AML-193 (cell line): ENCODE measurements at places on chromosomes 12 and 14.

GRCh38 chr12:70427611-70428010, 61.5 kb downstream of the KCNMB4 start:
- DNase-seq: no peak

DNA sequence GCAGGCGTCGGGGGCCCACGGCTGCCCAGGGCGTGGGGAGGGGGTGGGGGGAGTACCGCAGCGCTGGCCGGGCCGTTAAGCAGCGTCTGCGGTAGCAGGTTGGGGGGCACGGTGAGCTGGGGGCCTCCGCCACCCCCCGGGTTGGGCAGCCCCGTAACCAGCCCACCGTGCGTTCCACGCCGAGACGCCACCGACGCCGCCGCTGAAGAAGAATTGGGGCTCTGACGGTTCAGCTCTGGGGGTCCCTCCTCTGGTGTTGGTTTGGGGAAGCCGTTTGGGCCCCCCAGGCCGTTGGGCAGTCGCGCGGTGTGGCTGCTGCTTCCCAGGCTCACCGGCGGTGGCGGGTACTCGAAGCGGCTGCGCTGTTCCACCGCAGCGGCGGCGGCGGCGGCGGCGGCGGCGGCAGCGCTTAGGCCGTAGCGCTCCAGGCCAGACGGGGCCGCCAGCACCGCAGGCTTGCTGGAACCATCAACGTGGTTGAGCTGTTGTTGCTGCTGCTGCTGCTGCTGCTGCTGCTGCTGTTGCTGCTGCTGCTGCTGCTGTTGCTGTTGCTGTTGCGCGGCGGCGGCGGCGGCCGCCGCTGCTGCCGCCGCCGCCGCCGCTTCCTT, 1.5 kb downstream of the IRF2BPL start:
- peak; percentile 15 for DNase-seq

DNA sequence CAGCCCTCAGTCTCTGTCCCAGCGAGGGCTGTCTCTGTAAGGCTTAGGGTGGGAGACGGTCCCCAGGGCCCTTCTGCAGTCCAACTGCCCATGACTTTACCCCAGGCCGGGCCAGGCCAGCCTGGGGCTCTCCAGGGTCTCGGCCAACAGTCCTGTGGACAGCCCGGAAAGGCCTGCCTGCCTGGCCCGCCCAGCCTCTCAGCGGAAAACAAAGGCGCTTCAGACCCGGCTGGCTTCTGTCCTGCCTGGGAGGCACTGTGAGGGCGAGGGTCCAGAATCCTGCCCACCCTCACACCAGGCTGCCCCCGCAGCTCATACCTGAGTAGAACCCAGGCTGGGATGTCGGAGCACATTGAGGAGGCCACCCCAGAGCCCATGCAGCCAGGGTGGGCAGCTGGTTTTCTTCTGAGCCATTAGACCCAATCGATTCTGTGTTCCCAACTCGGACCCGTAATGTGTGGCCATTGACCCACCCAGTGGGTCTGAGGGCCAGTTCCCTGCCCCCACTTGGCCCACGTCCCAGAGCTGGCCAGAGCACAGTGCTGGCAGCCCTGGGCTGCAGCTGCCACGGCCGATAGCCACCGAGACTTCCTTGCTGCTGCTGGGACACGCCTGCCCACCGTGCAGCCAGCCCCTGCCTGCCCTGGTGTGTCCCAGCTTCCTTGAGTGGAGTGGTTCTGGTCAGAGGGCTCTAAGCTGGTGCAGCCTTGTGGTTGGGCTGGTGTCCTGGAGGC, 1.6 kb downstream of the CRIP2 start:
- no peak for DNase-seq

GRCh38 chr12:113820842-113821241, 145.3 kb downstream of the RBM19 start:
- no peak for DNase-seq

DNA sequence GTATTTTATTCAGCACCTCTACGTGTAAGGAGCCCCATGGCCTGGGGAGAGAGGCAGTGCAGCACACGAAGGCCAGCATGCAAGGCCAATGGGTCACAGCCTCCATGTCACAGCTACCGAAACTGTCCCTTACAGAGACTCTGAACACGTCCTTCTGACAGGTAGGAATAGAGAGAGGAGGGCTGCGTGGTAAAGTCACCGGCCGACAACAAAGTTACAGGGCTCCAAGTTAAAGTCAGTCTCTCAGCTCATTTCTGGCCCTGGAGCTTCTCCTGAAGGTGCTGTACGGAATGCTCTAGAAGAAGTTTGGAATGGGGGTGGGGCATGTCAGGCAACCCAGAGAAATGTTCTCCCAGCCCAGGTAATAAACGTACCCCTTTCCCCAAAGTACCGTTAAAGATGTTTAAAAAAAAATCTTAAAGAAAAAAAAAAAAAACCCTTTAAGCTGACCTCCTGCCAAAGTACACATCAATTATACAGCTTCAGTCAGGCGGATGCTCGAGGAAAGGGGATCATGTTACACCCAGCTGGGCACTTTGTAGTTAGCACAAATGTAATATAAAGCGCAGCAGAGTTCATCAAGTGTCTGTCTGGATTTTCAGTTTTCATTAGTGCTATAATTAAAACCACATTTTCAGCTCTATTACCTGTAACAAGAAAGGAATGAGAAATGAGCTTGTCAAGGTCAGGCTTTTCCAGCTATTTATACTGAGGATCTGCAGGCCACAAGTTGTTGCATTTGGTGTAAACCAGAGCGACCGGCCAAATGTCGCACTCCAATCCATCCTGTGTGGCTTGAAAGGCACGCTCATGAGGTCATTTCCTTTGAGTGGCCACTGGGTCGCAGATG, 53.3 kb upstream of the CDKN3 start:
- no peak for DNase-seq

DNA sequence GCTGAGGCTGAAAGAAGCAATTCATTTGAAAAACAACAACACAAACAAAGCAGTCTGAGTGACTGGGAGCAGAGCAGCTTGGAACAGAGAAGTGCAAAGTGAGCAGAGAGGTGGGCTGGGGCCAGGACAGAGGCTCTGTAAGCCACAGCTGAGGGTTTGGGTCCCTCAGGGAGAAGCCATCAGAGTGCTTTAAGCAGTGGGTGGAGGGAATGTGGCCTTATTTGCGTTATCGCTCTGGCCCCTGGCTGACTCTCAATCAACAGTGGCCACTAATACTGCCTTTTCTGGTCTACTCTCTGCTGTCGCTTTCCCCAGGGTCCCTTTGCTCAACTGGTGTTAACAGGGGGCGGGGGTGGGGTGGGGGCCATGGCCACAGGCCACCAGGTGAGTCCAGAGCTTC, 44.2 kb downstream of the IRF2BPL start:
- DNase-seq: no peak

- DNase-seq: no peak
Observed at GRCh38 chr14:93146119-93146518, 30.4 kb upstream of the ITPK1 start.

- DNase-seq: no peak
Observed at GRCh38 chr12:47854531-47854930, 34.8 kb upstream of the HDAC7 start.

- DNase-seq: peak; percentile 49
Observed at GRCh38 chr14:53306267-53306721, 153.2 kb upstream of the DDHD1 start.

GRCh38 chr14:37709419-37710195, 114.2 kb downstream of the TTC6 start:
- no peak for DNase-seq

DNA sequence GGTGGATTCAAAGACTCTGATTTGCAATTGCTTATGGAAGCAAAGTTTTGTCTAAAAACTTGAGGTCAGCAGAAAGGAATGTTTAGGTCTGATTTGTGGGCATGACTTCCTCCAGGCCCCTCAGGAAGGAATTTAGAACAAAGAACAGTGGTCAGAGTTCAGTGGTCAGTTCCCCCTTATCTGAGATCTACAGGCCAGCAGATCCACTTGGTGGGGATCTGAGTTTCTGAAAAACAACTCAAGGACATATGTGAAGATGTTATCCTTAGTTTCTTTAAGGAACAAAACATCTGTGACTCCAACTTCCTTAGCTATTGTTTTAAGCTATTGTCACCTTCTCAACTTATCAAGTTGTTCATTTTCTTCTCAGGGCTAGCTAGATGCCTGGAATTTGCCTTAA, 28.0 kb upstream of the NAA30 start:
- no peak for DNase-seq

- no peak for DNase-seq
Observed at GRCh38 chr14:71956920-71957563, 24.8 kb downstream of the RGS6 start.

DNA sequence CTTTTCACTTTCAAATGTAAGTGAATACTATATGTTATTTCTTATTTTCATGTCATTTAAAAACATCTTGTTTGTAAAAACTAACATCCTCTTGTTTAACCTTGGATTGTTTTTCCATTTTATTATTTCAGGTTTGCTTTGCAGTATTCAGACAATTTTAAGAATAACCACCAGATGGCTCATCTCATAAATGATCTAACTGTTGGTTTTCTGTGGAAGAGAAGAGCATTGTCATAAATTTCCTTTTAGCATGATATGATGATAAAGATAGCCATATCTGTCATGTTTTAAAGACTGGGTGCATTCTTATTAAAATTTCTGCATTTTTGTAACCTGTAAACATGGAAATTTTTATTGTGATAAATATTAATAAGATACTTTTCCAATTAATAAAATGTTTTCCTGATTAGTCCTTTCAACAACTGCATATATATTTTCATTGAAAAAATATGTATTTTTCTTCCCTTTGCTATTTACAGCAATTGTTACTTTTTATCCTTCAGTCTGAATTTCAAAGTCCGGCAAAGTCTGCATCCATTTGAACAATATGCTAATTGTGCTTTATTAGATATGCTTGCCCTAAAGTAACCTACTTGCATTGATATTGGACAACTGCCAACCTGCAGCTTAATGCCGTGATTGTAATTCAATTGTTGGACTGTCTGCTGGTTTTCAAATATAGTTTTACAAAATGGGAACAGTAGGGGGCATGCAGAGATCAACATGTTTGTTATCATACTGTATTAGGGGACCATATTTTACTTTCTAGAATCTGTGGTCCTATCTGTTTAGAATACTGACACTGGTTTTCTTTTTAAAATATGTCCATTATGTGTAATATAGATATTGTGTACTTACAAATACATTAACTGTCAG, 163.4 kb downstream of the GARIN6 start:
- DNase-seq: peak; percentile 6

GRCh38 chr12:32819424-32819823, 63.7 kb upstream of the YARS2 start:
- no peak for DNase-seq

GRCh38 chr12:58309806-58310205, 368.4 kb downstream of the ATP23 start:
- no peak for DNase-seq

GRCh38 chr14:96105089-96105925, 66.1 kb downstream of the C14orf132 start:
- DNase-seq: no peak

DNA sequence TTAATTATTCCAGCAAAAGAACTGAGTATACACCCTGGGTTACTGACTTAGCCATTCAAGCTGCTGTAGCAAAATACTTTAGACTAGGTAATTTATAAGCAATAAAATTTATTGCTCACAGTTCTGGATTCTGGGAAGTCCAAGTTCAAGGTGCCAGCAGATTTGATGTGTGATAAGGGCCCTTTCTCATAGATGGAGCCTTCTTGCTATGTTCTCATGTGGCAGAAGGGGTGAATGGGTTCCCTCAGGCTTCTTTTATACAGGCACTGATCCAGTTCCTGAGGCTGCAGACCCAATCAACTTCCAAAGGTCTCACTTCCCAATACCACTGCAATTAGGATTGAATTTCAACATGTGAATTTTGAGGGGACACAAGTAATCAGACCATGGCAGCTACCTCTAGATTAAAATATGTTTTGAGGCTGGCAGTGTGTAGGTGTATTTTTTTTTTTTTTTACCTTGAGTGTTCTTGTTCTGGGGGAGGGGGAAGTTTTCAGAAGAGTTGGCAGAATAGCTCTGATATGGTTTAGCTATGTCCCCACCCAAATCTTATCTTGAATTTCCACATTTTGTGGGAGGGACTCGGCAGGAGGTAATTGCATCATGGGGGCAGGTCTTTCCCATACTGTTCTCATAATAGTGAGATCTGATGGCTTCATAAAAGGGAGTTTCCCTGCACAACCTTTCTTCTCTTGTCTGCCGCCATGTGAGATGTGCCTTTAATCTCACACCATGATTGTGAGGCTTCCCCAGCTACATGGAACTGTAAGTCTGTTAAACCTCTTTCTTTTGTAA, 178.2 kb downstream of the RASSF9 start:
- DNase-seq: no peak

DNA sequence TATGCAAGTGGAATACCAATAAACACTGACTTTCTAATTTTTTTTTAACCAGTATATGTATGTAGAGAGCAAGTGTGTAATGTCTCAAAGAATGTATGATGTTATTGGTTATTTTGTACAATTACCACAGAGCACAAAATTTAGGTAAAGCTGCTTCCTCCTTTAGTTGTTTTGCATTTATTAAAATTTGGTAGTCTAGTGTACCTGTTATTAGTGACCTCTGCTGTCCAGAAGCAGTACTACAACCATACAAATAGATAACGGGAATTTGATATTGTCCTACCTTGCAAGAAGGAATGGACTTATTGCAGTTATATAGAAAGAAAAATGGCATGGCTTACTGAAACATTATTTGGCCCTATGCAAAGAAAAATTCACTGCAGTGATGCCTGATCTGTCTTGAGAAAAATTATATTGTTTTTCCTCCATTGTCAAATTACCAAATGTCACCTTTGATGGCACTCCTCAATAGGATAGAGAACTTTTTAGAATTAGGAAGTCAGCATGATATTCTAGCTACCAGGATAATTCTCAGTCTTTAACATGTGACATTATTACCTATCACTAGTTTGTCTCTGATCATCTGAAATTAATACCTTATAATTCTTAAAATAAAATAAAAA, 153.9 kb upstream of the RMST start:
- peak; percentile 38 for DNase-seq
